ENCODE measurements at places on chromosomes 5 and 9.

DNA sequence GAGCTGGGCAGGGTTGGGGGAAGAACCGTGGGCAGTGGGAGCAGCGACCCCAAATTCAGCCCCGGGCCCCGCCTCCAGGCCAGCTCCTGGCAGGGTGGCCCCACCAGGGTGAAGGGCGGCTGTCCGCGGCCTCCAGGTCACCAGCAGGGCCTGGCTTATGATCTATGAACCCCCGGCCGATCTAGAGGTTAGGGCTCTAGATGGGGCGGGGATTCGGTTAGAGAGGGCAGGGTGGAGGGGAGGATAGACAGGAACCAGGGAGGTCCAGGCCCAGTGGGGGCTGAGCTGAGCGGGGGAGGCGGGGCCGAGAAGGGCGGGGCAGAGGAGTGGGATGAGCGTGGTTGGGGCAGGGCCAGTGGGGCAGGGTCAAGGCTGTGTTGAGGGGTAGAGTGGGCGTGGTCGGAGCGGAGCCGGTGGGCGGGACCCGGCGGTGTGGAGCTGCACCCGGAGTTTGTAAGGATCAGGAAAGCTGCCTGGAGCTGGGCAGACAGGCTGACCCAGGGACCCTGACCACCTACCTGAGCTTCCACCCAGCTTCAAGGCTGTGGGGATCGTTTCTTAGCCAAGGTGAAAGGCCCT lies 29.3 kb upstream of the OBP2B start:
- peak; percentile 16 for DNase-seq

DNA sequence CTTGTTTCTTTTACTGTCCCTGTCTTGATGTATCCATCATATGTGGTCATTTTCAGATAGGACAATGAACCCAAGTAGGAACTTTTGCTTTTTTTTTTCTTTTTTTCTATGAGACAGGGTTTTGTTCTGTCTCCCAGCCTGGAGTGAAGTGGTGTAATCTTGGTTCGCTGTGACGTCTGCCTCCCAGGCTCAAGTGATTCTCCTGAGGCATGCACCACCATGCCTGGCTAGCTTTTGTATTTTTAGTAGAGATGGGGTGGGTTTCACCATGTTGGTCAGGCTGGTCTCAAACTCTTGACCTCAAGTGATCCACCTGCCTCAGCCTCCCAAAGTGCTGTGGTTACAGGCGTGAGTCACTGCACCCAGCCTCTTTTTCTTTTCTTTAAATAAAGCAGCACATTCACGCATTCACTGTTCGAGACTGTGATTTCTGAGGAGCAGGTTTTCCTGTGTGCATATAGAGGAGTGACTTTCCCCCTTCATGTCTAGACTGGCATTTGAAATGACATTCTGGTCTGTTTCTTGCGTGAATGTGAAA lies 448.5 kb downstream of the KDM4C start:
- DNase-seq, result no peak

DNA sequence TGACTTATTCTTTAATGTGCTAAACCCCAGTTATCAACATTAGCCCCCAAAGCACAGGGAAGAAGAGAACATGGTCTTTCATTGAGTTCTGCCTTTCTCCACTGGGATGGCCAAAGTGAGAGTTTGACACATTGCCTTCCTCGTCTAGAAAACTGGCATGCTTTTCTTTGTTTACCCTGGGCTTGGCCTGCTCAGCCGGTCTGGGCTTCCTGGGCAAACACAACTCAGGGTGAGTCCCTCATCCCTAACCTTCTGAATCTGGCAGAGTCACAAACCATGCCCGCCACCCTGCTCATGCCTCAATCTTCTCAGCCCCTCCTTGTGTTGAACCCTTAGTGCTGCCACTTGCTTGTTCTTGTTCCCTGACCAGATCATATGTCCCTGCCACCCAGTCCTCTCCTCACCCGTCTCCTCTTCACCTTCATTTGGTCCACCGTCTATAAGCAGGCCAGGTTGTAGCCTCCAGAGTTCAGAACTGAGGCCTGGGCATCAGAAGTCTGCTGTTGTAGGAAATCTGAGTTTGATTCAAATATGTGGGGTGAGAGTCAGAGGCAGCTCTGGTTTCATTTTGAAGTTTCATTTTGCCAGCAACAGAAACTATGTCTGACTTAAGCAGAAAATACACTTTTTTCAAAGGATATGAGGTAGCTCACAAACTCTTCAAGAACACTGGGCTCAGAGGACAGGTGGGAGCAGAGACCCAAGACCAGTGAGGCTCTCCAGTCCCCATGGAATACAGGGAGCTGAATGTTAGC lies 217.6 kb downstream of the NDUFS4 start:
- no peak for DNase-seq

- DNase-seq, result no peak
Observed at GRCh38 chr5:160657068-160657507, 194.9 kb downstream of the ATP10B start.

DNA sequence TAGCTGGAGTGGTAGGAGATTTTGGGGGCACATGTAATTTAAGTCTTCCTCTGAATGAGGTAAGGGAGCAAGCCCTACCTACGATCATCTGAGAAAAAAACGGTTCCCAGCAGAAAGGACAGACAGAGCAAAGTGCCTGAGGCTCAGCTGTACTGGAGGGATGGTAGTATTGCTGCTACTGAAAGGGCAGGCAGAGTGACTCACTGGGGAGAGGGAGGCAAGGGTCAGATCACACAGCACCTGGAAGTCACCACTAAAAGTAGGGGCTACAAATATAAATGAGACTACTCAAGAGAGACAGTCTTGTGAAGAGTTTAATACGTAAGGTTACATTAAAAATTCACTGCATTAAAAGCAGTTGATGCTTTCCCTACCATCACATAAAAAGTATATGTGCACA lies 75.9 kb downstream of the NFIB start:
- no peak for DNase-seq
